ENCODE measurements at places on chromosomes 12 and 14.

DNA sequence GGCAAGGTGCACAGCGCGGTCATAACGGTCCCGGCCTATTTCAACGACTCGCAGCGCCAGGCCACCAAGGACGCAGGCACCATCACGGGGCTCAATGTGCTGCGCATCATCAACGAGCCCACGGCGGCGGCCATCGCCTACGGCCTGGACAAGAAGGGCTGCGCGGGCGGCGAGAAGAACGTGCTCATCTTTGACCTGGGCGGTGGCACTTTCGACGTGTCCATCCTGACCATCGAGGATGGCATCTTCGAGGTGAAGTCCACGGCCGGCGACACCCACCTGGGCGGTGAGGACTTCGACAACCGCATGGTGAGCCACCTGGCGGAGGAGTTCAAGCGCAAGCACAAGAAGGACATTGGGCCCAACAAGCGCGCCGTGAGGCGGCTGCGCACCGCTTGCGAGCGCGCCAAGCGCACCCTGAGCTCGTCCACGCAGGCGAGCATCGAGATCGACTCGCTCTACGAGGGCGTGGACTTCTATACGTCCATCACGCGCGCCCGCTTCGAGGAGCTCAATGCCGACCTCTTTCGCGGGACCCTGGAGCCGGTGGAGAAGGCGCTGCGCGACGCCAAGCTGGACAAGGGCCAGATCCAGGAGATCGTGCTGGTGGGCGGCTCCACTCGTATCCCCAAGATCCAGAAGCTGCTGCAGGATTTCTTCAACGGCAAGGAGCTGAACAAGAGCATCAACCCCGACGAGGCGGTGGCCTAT is 875 bp downstream of the HSPA2 start:
- DNase-seq = no peak

- DNase-seq = no peak
These were observed 54.4 kb upstream of the ETV6 start for GRCh38 chr12:11595080-11595479.

GRCh38 chr14:104203071-104203425 is 64.7 kb downstream of the KIF26A start:
- no peak for DNase-seq

GRCh38 chr12:50066402-50066801 is 9.0 kb downstream of the ASIC1 start:
- no peak for DNase-seq

DNA sequence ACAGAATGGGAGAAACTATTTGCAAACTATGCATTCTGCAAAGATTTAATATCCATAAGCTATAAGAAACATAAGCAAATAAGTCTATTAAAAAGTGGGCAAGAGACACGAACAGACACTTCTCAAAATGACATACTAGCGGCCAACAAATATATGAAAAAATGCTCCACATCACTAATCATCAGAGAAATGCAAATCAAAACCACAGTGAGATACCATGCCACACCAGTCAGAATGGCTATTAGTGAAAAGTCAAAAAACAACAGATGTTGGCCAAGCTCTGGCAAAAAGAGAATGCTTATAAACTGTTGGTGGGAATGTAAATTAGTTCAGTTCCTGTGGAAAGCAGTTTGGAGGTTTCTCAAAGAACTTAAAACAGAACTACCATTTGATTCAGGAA is 121.3 kb downstream of the KCNMB4 start:
- DNase-seq = no peak

GRCh38 chr12:119447618-119448017 is 113.1 kb downstream of the CCDC60 start:
- DNase-seq = no peak

DNA sequence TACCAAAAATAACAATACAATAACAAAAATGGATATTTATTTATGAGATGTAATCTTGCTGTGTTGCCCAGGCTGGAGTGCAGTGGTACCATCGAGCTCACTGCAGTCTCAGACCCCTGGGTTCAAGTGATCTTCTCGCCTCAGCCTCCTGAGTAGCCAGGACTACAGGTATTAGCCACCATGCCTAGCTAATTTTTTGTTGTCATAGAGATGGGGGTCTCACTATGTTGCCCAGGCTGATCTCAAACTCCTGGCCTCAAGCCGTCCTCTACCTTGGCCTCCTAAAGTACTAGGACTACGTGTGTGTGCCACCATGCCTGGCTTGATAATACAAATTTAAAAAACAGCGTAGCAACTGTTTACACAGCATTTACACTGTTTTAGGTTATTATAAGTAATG is 23.1 kb downstream of the ARHGAP5 start:
- no peak for DNase-seq

DNA sequence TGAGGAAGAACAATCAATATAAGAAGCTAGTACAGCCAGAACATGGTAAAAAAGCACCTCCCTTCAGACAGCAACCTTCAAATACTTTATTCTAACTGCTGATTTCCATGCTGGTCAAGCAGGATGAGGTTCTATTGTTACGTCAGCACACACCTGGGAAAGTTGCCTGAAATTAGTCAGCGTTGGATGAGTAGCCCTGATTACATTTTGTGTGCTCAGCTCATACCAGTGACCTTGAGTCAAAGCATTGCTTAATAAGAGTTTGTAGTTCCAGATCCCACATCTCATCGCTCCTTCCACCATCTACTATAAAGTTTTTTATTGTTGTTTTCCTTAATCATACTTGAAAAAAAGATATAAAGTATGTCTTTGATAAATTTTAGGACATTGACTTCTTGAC is 361.5 kb downstream of the EGLN3 start:
- DNase-seq = no peak

GRCh38 chr14:59454139-59454538 is 11.0 kb downstream of the GPR135 start:
- DNase-seq = no peak

DNA sequence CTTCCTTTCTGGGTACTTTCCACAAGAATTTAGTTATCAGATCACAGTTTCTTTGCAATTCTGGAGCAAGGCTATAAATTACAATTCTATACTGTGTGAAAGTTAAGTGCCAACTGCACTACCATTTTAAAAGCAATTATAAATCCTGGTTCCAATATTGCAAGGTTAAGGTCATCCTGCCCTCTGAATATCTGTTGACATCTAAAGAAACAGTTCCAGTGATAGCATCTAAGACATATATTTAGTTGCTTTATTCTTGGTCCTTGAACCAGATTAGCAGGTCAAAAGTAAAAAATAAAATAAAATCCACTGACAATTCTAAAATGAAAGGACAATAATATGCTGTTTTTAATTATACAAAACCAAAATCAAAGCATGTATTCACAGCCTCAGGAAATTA is 334.2 kb downstream of the ATXN7L3B start:
- no peak for DNase-seq

GRCh38 chr12:130357729-130358330 is 20.1 kb downstream of the PIWIL1 start:
- DNase-seq = no peak

DNA sequence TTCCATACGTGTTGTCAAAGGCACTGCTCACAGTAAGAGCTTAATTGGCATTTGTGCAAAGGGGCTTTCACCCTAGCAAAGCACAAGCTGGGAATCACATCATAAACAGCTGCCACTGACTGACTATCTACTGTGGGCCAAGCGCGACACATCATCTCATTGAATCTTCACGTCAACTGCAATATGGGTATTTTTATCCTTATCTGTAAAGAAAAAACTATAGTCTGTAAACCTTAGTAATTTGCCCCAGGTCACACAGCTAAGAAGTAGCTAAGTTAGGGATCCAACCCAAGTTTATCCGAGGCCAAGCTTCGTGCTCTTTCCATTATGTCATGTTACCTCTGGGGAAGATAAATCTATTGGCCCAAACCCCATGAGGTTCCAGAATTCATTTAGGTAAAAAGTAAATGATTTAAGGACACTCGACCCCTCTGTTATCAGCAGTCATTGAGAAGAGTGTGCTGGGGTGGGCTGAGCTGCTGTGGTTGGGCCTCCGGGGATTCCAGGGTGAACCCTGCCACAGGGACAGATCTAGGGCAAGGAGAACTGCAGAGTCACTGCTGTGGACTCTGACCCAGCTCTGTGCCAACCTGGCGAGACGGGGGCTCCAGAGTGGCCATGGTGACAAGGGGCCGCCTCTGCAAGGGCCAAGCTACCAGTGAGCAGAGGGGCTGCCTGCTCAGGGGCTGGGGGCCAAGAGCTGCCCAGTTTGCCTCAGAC is 27.6 kb downstream of the NCKAP5L start:
- DNase-seq = no peak

DNA sequence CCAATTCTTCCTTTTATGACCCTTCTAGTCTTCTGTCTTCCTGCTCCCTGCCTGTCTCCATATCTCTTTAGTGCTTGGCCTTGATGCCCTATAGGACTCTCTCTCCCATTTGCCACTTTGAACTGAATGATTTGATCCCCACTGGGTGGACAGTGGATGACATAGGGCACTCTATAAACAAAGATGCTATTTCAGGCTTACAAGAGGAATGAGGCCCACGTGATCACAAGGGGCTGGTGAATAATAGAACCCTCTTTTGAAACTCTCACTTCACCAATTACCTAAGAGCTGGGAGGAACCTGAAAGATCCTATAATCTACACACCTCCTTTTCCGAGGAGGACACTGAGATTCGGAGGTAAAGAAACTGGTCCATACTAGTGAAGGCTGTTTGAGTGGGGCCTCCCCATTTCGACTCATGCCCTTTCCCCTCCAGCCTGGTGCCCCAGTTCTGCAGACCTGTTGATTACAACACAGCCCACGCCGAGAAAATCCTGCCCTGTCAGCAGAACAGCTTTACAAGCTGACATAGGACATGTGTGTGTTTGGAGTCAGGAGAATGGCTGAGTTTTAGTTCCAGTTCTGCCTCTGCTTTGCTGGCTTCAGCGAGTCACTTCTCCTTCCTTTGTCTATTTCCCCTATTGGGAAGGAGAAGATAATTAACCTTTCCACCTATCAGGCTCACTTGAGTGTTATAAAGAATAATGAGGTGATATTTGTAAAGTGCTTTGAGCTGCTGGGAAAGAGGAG is 400.3 kb downstream of the ZFP36L1 start:
- DNase-seq = no peak

GRCh38 chr14:67515386-67516079 is 17.6 kb upstream of the PLEKHH1 start:
- DNase-seq = no peak

DNA sequence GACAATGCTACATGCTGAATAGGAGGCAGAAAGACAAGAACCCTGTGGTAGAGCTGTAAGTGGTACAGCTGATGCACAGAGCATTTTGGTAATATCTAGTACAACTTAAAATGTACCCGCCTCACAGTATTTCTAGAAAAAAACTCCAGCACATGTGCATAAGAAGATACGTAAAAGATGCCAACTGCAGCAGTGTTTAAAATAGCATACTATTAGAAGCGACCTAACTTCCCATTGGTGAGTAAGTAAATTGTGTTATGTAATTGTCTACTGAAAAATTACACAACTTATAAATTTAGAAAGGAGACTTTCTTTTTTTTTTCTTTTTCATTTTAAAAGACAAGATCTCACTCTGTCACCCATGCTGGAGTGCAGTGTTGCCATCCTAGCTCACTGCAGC is 114.3 kb upstream of the CAND1 start:
- DNase-seq = no peak

GRCh38 chr14:27256805-27257204 is 659.0 kb upstream of the NOVA1 start:
- no peak for DNase-seq

DNA sequence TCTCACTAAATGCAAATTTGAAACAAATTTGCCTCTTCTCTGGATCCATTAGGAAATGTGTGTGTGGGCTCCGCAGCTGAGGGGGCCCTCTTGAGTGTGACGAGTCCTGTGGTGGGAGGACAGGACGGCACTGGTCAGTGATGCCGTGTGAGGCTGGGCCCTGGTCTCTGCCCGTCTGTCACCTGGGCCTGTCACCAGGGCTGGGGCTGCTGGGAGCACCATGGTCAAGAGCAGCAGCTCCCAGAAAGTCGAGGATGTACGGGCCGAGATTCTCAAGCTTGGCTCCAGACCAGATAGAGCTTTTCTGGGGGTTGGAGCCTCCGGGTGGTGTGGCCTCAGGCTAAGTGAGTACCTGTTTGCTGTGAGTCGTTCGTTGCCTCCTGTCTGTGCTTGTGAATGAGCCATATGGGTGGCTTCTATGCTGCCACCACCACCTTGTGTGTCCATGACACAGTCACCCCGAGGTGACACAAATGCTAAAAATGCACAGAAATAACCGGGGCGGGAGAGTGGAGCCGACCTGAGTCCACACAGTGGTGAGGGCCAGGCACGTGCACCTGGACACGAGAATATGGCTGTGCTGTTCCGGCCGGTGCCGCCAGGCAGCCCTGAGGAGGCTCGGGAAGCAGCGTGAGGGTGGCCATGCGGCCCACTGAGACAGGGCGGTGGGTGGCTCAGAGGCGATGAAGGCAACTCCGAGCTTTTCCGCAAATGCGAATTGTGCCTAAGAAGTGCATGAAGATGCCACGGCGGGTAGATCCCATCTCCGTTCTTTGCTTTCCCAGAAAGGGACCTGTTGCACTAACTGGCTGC is 8.7 kb downstream of the PGAM5 start:
- DNase-seq = no peak

DNA sequence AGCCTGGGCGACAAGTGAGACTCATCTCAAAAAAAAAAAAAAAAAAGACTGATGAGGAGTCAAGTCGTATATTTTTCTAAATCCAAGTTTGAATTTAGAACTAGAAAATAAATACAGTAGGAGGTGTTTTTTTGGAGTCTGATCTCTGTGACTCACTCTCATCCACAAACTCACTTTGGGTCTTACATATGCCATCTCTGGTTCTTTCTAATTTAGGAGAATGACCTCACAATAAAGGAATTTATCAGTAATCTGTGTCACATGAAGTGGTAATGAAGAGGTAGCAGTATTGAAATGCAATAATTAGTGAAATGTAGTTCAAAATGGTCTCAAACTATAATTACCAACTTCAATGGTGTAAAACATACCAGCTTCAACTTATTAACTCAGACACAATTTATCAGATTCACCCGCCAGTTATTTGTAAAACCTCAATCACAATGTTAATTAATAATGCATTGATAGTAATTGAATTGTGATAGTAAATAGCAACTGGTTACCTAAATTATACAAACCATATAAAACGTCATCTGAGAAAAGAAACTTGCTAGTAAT is 4.4 kb upstream of the CFL2 start:
- no peak for DNase-seq

GRCh38 chr14:37060496-37061260 is 111.7 kb downstream of the SLC25A21 start:
- no peak for DNase-seq

All from activated CD4-positive, alpha-beta T cell treated with anti-CD3 and anti-CD28 coated beads, Interleukin-2, amount 50 U/mL, for 24 hours (primary cell).